ENCODE measurements at places on chromosomes 2 and 18. TPM values are rescaled to one million over a fixed set of nuclear protein-coding genes. Genes with fewer than 3 reads are reported as not detected.

DNA sequence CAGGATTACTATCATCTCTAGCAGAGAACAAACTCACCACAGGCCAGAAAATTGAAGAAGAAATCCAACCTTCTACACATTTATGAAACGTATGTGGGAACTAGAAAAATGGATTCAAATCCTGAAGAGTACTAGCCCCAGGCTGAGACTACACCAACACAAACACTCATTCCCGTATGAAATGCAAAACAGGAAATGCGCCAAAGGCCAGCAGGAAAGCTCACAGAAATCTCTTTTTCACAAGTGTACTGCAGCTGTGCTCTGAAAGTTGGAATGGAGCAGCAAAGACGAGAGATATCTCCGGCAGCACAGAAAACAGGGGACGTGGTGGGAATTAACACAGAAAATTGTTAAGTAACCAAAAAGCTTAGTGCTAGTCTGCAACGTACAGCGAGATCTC lies 913.5 kb downstream of the TDRD15 start:
- peak; percentile 16 for DNase-seq

- no peak for DNase-seq
Observed at GRCh38 chr2:157312866-157313486, 12.6 kb downstream of the ERMN start.

- no peak for DNase-seq
Observed at GRCh38 chr2:145960479-145961163, 1440.7 kb upstream of the ZEB2 start.

Gene HTR2B
- polyA plus RNA-seq = 1.1 TPM

Gene VAPA
- polyA plus RNA-seq = 288 TPM

Gene NT5C1B
- 0.22 TPM for polyA plus RNA-seq

DNA sequence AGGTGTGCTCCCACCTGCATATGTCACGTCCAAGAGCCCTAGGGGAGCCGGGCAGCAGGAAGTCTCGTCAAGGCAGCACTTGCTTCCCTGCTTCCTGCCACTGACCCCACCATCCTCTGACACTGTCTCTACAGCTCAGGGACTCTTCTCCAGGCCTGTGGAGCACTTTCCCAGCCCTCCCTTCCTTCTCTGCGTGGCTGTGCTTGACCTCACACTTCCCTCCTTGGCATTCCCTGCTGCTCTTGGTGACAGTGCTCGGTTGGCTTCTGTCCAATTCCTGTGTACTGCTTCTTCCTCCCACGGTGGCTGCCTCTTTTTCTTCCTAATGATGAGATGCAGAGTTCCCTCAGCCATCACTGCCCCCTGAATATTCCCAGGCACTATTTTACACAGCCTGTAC lies 2.8 kb downstream of the CIDEA start:
- DNase-seq = no peak

GRCh38 chr2:226740039-226740648 lies 59.5 kb downstream of the IRS1 start:
- no peak for DNase-seq

DNA sequence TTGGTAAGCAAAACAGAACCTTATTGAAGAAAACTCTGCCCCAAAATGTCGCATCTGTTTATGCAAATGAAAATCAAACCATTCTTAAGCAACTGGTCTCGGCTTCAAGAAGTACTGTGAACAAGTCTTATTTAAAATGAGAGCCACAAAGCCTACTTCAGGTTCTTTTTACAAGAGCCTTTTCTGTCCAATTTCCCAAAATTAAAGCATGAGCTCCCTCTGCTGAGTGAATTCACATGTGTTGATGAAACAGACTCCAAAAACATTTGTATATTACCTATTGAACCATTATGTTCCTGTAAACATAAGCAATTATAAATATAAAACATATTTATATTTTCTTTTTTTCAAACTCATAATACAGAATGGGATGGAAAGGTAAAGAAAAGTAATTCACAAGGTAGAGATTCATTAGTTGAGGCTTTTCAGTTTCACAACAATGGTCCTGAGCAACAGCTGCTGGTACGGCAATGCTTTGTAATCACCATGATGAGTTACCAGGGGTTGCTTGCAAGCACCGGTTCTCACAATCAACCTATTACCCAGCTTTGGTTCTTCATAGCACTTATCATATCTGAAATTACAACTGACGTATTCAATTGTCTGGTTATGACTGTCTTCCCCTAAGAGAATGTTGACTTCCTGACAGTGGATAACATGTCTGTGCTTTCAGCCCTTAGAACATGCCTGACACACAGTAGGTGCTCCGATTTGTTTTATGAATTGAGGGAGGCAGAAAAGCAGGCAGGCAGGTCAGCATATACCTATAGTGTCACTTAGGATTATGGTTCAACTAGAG lies 108.4 kb upstream of the BZW1 start:
- DNase-seq = peak; percentile 71

Gene ANKRD29
- polyA plus RNA-seq = 8.9 TPM

DNA sequence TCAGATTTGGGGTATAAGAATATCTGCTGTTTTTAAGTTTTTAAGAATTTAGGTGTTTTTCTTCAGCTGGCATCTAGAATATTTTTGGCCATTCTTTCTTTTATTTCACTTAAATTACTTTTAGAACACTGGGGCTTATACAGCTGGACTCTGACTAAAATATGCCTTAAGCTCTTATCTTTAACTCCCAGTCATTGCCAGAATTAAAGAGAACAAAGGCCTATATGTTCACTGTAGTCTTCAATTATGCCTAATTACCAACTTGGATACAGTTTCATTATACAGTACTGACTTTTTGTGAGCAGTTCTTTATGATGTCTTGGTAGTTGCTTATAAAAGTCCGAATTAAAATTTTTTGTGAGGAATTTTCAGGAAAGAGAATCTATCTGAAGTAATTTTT lies 192.8 kb downstream of the ZNF407 start:
- DNase-seq = no peak

DNA sequence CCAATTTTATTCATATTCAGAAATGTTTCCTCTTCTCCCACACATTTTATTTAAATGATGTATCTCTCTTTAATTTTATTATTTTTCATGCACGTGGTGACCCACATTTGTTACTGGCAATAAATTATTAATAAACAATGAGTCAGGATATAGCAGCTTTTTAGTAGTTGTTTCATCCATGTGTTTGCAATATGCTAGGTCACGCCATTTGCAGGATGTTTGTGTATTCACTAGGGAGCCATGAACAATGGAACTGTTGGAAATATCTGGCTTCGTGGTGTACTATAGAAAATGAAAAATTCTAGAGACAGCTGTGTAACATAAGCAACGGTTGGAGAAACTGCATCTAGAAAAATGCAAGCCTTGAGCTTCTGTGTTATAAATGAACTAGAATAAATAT lies 176.0 kb upstream of the COL3A1 start:
- peak; percentile 9 for DNase-seq

DNA sequence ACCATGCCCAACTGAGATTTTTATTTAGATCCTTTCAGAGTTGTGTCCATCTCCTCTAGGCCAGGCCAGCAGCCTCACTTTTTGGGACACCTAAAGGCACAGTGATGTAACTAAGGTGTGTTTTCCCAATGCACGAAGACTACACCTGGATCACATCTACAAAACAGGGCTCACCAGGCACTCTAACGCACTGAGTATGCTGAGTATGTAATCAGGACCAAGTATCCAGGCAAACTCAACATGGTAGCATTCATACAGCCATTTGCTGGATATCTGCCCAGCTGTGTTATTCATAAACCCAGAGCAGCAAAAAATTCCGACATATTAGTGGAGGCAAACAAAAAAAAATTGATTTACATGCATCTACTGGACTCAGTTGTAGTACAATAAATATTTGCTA lies 33.8 kb downstream of the LPIN2 start:
- DNase-seq = no peak

DNA sequence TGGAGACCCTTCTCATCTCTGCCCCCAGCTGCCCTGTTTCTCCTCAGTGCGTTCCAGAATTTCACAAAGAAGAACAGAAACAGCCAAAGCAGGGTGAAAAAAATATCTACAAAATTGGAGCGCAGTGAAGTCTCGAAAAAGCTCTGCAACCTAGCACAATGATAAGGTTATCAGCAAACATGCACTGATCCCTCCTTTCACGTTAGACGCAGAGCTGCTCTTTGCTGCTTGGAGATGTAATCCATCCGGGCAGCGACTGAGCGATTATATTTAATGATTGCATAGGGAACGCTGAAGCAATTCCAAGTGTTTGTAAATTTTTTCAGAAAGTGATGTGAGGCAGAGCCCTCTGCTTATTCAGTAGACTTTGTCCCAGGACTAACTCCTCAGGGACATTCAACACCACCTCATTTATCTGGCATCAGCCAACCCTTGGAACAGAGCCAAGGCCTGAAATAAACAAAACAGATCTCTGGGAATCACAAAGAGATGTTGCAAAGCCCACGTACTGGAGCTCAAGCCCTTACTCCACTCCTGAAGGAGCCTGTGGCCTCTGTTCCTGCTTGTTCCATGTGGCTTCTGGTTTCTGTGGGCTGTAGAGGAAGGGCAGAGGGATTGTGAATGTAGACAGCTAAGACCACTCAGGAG lies 172.6 kb upstream of the BCL2L11 start:
- peak; percentile 72 for DNase-seq

DNA sequence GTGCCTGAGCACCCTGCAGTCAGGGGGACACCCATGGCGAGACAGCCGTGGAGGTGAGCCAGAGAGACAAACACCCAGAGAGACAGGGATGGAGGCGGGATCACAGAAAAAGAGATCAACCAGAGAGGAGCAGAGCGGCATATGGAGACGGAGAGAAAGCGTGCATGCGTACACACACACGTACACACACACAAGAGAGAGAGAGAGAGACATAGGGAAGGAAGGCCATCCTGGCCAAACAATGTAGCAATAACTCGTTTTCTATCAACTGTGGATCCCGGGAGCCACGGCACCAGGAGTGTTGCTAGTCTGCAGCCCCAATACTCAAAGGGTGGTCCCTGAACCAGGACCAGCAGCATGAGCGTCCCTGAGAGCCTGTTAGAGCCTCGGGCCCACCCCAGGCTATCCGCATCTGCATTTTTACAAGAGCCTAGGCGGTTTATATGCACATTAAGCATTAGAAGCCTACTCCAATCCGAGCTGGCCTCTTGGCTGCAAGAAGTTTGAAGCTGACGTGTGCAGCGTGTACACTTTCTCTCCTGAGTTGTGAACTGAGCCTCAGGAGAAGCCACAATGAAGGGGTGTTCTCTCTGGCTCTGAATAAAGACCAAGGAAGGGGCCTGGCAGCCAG lies 50.1 kb upstream of the MYCN start:
- DNase-seq = no peak

- peak; percentile 50 for DNase-seq
Observed at GRCh38 chr2:185255566-185255965, 483.0 kb upstream of the FSIP2 start.

- DNase-seq = no peak
Observed at GRCh38 chr2:109454765-109455394, 158.9 kb downstream of the SEPTIN10 start.

GRCh38 chr2:23122681-23123215 lies 262.2 kb upstream of the KLHL29 start:
- DNase-seq = no peak

GRCh38 chr2:71153585-71154224 lies 23.3 kb downstream of the MPHOSPH10 start:
- no peak for DNase-seq

DNA sequence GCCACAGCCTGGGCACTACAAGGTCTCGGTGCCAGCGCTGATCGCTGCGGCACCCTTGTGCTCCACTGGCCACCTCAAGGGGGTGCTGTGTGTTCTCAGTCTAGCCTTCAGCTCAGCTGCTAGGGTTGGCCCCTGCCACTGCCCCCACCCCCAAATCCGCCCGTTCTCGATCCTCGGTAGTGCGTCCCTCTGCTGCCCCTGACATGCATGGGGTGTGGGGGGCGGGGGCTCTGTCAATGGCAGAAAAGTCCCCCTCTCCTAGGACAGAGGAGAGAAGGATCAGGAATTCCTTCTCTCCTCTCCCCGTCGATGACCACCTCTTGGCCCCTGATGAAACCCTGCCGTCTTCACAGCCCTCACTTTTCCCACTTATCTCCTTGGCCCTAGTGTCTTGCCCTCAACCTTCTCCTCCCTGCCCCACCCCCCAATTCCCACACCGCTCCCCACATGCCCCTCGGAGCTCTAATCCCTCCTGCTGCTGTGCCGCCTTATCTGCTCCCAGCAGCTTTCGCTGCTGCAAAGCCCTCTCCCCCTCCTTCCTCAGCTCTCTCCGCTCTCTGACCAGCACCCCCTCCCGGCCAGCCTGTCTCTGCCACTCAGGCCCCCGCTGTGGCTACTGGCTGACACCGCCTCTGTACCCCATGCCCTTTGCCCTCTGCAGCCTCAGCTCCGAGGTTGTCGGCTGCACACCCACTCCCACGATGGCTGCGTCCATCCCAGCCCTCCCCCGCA lies 4.3 kb upstream of the ASIC4 start:
- peak; percentile 82 for DNase-seq

GRCh38 chr2:37104178-37104577 lies 19.9 kb downstream of the GPATCH11 start:
- no peak for DNase-seq

DNA sequence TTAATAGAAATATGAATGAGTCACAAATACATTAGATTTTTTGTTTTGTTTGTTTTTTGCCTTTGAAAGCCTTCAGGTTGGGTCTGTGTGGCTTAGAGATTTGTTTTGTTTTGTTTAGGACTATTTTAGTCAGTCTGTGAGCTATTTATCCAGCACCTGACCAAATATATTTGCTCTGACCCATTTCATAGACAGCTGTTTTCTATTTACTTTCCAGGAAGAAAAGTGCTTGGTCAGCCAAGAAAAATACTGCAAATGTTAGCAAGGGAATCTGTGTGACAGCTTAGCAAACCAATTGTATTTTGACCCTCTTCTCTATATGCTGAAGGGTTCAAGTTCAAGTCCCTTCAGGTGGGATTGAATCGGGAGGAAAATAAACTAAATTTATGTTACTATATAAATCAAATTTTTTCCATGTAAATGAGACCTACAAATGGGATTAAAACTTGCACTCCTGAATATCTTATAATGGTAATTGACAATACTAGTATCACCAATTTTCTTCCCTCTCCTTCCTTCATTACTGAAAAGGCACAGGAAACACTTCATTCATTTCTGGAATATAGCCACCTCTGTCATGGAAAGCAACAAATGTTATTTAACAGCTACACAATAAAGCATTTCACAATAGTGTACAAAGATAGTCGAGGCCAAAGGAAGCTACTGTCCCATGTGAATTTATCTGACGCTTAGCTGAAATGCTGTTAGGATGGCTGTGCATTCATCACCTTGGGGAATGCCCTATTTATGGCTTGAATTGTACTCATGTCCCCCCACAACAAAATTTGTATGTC lies 23.1 kb upstream of the KLF7 start:
- DNase-seq = no peak

Gene PARD3B
- polyA plus RNA-seq = 11.5 TPM

DNA sequence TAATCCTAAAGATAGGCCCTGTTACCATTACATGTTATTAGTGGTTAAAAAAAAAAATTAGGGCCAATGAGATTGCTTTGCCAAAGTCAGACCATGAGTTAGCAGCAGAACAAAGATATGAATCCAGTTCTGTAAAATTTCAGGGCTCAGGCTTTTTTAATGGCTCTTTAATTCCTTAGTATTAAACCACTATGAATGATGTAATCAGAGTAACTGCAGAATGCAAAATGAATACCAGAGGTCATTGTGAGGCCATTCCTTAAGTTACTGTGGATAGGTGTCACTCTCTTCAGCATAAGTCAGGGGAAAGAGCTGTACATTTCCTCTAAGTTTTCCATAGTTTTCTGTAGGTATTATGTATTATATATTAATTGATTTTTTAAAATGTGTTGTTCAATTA lies 42.2 kb upstream of the TBR1 start:
- no peak for DNase-seq

- DNase-seq = no peak
Observed at GRCh38 chr2:232006253-232006652, 44.7 kb downstream of the DIS3L2 start.
